ENCODE measurements at places on chromosomes 4 and X.

DNA sequence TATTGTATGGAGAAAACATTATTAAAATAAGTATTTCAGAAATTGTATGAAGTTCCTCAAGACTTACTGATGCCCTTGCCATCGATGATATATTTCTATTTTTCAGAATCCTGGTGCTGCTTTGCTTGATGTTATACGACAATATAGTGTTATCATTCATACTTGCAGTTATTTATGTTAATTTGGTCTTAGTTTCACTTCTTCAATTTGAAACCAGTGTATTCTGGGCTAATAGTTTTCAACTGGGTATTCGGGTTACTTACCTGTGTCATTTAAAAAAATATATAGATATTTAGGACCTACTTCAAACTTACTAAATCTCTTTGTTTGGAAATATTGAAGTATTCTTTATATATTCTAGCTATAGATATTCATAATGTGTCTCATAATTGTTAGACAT is 1414.7 kb downstream of the C4orf33 start:
- H3K36me3 ChIP-seq, result no peaks in the 10 kb centered on the region
- H3K4me3 ChIP-seq, result no peak overlapping the region
- no peaks in the 10 kb centered on the region for H3K4me1 ChIP-seq
- DNase-seq, result no peak
- no peaks in the 10 kb centered on the region for H3K27me3 ChIP-seq
- no peak overlapping the region for H3K27ac ChIP-seq

GRCh38 chr4:165343353-165344191 is 16.1 kb downstream of the MSMO1 start:
- H3K27me3 ChIP-seq, result no peaks in the 10 kb centered on the region
- DNase-seq, result no peak
- peaks cover 3% of the 10 kb centered on the region for H3K36me3 ChIP-seq
- H3K27ac ChIP-seq, result no peak overlapping the region
- no peaks in the 10 kb centered on the region for H3K4me1 ChIP-seq
- no peak overlapping the region for H3K4me3 ChIP-seq

GRCh38 chr4:25169446-25169845 is 9.2 kb upstream of the SEPSECS start:
- H3K27me3 ChIP-seq, result no peaks in the 10 kb centered on the region
- peaks cover 32% of the 10 kb centered on the region for H3K36me3 ChIP-seq
- no peak overlapping the region for H3K4me3 ChIP-seq
- no peak overlapping the region for H3K27ac ChIP-seq
- DNase-seq, result no peak
- H3K4me1 ChIP-seq, result peaks cover 11% of the 10 kb centered on the region

DNA sequence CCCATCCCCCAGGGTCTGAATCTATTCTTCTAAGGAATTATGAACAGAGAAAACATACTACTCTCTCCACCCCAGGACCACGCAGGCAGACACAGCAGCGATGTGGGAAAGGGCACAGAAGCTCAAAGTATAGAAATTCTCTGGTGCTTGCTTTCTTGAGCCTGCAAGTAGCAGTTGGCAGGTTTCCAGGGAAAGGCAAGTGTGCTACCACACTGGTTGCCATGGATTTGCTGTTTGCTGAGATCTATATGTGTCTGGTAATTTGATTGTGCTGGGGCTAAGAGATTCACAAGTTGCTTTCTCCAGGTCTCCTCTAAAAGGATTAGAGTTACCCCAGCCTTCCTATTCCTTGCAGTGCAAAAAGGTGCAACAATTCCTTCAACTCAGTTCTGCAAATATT is 83.1 kb downstream of the GUCY2F start:
- no peak overlapping the region for H3K4me3 ChIP-seq
- peaks cover 4% of the 10 kb centered on the region for H3K27me3 ChIP-seq
- DNase-seq, result no peak
- no peaks in the 10 kb centered on the region for H3K36me3 ChIP-seq

GRCh38 chr4:170662250-170662649 is 572.5 kb upstream of the AADAT start:
- H3K27me3 ChIP-seq, result no peaks in the 10 kb centered on the region
- no peak overlapping the region for H3K27ac ChIP-seq
- DNase-seq, result no peak
- H3K36me3 ChIP-seq, result no peaks in the 10 kb centered on the region
- no peak overlapping the region for H3K4me3 ChIP-seq

DNA sequence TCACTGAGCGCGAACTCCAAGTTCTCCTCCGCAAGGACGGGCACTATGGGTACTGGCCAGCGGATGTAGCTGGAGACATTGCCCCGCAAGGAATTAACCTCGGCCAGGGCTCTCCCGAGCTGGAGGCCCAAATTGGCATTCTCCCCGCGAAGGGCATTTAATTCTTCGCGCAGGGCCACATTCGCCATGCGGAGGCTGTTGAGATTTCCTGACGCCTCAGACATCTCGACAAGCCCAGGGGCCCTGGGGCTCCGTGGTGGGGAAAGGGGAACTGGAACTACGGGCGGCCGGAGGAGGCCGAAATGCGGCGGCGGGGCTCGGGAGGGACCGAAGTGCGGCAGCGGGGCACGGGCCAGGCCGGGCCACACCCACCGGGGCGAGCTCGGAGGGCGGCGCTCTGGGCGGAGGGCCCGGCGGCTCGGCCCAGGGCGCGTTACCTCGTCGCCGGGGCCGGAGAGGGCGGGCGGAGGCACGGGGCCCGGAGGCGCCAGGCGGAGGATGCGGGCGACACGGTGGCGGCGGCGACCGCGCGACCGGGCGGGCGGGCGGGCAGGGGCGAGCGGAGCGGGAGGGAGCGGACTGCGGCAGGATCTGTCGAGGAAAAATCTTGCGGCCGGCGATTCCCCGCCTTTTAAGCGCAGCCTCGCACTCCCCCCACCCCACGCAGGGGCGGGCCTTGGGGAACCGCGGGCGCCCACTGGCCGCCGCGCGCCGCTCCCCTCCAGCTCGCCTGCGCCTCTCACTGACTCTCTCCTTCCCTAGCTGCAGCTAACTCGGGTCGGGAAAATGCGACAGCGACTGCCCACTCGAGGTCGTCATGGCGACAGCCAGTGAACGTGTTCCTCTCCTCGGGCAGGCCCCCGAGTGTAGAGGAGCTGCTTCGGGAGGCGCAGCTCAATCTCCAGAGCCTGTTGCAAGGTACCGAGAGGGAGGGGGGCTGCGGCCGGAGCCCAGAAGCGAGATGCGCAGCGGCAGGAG is at the start of gene RTL5:
RTL5 (minus strand) TSS at position 599 of the 978 bp plus-strand sequence.
- H3K4me1 ChIP-seq, result peaks cover 5% of the 10 kb centered on the region
- H3K27ac ChIP-seq, result no peak within 1 kb of the TSS
- peak within 1 kb of the TSS; percentile 78 for H3K4me3 ChIP-seq
- no peaks in the 10 kb centered on the region for H3K36me3 ChIP-seq
- peaks cover 15% of the 10 kb centered on the region for H3K27me3 ChIP-seq
- no peak for DNase-seq

DNA sequence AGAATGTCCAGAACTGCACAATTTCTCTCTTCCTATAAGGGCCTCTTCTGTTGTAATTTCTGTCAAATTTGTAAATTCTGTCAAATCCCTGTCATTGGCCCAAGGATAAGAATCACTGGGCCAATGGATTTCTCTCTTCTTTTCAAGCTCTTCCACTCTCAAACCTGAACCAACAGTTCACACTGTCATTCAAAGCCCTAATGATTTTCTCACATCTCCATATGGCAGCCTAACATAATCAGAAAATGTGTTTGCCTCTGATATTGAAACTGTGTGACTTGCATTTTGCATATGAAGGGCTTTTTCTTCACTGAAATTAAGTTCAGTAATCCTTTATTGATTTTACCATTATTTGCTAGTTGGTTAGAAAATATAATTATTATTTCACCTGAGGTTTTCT is 1349.1 kb downstream of the FSTL5 start:
- no peaks in the 10 kb centered on the region for H3K4me1 ChIP-seq
- no peak overlapping the region for H3K27ac ChIP-seq
- DNase-seq, result no peak
- H3K36me3 ChIP-seq, result no peaks in the 10 kb centered on the region

GRCh38 chr4:162239992-162240769 is 76.4 kb upstream of the FSTL5 start:
- H3K4me3 ChIP-seq, result no peak overlapping the region
- no peaks in the 10 kb centered on the region for H3K36me3 ChIP-seq
- no peaks in the 10 kb centered on the region for H3K27me3 ChIP-seq
- no peaks in the 10 kb centered on the region for H3K4me1 ChIP-seq

DNA sequence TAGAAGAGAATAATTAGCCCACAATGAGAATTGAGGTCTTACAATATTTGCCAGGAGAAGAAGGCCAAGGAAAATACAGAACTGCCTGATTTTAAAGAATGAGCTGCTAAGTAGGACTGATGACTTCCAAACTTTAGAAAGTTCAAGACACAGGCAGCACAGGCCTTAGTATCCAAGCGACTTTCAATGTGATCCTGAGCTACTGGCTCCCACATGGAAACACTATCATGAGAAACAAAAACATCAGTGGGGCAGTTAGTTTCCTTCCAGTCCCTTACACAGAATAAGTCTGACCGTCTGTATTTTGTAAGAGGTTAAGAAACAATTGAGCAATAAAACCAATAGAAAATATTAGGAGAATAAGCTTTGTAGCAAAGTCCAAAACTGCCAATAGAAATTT is 251.4 kb downstream of the COL25A1 start:
- DNase-seq, result no peak
- H3K27me3 ChIP-seq, result no peaks in the 10 kb centered on the region
- H3K27ac ChIP-seq, result no peak overlapping the region
- no peaks in the 10 kb centered on the region for H3K4me1 ChIP-seq
- H3K36me3 ChIP-seq, result no peaks in the 10 kb centered on the region
- H3K4me3 ChIP-seq, result no peak overlapping the region

- no peak for DNase-seq
- peaks cover 6% of the 10 kb centered on the region for H3K4me1 ChIP-seq
- H3K36me3 ChIP-seq, result peaks cover 3% of the 10 kb centered on the region
Observed at GRCh38 chr4:152961773-152962115, 25.6 kb downstream of the FHDC1 start.

- H3K36me3 ChIP-seq, result no peaks in the 10 kb centered on the region
- H3K4me1 ChIP-seq, result no peaks in the 10 kb centered on the region
- no peak overlapping the region for H3K4me3 ChIP-seq
- H3K27me3 ChIP-seq, result no peaks in the 10 kb centered on the region
Observed at GRCh38 chr4:147772056-147772455, 40.2 kb downstream of the ARHGAP10 start.

DNA sequence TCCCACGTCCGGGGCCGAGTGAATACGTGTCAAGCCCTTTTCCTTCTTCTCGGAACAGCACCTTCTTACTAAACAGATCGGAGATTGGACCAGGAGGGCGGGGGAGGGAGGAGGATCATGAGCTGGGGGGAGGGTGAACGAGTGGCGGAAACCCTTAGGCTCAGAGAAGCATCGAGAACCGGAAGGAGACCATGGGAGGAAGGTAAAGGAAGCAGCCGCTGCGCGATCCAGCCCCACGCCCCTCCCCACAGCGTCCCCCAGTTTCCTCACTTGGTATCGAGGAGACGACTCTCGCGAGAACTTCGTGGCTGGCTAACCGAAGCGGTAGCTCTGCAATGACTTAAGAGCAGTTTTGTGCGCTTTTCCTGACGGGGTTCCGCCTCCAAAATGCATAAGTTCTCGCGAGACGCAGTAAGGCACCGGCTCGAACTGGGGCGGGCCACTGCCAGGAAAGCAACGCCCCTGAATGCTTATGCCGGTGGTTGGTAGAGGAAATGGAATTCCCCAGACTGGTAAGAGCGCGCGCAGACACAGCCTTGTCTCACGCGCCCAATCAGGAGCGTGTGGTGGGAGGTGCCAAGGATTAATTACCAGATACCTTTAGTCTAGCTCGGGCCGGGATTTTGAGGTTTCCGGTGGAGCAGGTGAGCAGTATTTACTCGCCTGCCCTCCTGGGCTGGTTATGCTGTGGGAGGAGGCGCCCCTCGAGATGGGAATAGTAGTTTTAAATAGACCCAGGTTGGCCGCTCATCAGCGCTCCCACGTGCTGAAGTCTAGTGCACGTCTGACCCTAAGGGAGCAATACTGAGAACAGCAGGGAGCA is 534 bp upstream of the UBE2D3 start:
- H3K36me3 ChIP-seq, result peaks cover 4% of the 10 kb centered on the region
- no peak overlapping the region for H3K4me3 ChIP-seq
- DNase-seq, result peak; percentile 98
- peaks cover 12% of the 10 kb centered on the region for H3K4me1 ChIP-seq

DNA sequence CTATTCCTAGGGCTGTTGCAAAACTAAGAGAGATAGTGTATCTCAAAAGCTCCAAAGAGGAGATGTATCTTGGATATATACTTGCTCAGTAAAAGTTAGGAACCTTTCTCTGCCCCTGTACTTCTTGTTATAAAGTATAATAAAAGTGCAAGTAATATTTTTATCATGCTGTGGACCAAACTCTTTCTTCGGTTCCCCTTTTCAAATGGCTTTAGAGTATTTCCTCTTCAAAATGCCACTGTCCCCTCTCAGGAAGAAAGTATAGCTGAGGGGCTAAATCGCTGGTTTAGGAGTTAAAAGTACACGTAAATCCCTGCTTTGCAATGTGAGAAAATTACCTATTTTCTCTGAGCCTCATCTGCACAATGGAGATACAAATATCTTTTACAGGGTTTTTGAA is 169.1 kb upstream of the FTHL17 start:
- no peaks in the 10 kb centered on the region for H3K36me3 ChIP-seq
- H3K27ac ChIP-seq, result no peak overlapping the region
- peaks cover 12% of the 10 kb centered on the region for H3K4me1 ChIP-seq
- H3K27me3 ChIP-seq, result no peaks in the 10 kb centered on the region
- DNase-seq, result no peak

- no peak overlapping the region for H3K27ac ChIP-seq
- no peak for DNase-seq
- no peaks in the 10 kb centered on the region for H3K4me1 ChIP-seq
- no peaks in the 10 kb centered on the region for H3K27me3 ChIP-seq
Observed at GRCh38 chr4:150573534-150573933, 8.4 kb upstream of the MAB21L2 start.

DNA sequence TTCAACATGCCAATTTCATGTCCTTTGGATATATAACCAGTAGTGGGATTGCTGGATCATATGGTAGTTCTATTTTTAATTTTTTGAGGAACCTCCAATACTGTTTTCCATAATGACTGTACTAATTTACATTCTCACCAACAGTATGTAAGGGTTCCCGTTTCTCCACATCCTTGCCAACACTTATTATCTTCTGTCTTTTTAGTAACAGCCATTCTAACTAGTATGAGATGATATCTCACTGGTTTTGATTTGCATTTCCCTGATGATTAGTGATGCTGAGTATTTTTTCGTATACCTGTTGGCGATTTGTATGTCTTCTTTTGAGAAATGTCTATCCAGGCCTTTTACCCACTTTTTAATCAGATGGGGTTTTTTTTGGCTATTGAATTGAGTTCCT is 133.5 kb upstream of the MED14 start:
- no peak overlapping the region for H3K4me3 ChIP-seq
- no peak for DNase-seq
- peaks cover 3% of the 10 kb centered on the region for H3K4me1 ChIP-seq
- no peak overlapping the region for H3K27ac ChIP-seq

- no peak for DNase-seq
- no peak overlapping the region for H3K27ac ChIP-seq
- no peak overlapping the region for H3K4me3 ChIP-seq
- H3K36me3 ChIP-seq, result no peaks in the 10 kb centered on the region
Observed at GRCh38 chr4:73683456-73683855, 56.9 kb upstream of the CXCL8 start.

DNA sequence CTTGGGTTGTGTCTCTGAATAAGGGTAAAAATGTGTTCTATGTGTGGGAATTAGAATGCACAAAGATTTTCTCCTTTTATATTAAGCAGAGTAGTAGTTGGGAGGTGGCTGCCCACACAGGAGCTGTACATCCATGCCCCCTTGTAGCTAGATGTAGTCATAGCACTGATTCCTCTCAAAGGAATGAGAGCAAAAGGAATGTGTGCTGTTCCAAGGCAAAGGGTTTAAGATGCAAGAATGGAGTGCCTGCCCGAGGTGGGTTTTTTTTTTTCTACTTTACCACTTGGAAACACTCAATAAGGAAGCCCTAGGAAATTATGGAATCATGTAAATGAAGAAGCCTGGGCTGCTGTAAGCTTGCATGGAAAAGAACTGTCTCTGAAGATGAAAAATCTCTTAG is 2183.2 kb upstream of the AGA start:
- no peaks in the 10 kb centered on the region for H3K27me3 ChIP-seq
- H3K4me3 ChIP-seq, result no peak overlapping the region
- H3K36me3 ChIP-seq, result no peaks in the 10 kb centered on the region
- no peak overlapping the region for H3K27ac ChIP-seq
